Fibroblast of the conjunctiva (primary cell): ENCODE measurements at places on chromosomes 7 and 10.

- no peak for DNase-seq
Observed at GRCh38 chr10:71486484-71487114, 89.9 kb downstream of the CDH23 start.

- DNase-seq = no peak
Observed at GRCh38 chr10:37263304-37263703, 137.9 kb downstream of the ANKRD30A start.

- DNase-seq = no peak
Observed at GRCh38 chr7:65325793-65326432, 47.7 kb upstream of the ZNF92 start.

GRCh38 chr10:126924915-126925300 is 19.7 kb downstream of the DOCK1 start:
- DNase-seq = no peak
